Naive thymus-derived CD8-positive, alpha-beta T cell (primary cell): ENCODE measurements at places on chromosomes 6 and 20. TPM values are rescaled to one million over a fixed set of nuclear protein-coding genes. Genes with fewer than 3 reads are reported as not detected.
A peak's percentile ranks its signal among the peaks of the same experiment; 100 is the strongest.

The SNX5 gene
- total RNA-seq, result 56.9 TPM

DNA sequence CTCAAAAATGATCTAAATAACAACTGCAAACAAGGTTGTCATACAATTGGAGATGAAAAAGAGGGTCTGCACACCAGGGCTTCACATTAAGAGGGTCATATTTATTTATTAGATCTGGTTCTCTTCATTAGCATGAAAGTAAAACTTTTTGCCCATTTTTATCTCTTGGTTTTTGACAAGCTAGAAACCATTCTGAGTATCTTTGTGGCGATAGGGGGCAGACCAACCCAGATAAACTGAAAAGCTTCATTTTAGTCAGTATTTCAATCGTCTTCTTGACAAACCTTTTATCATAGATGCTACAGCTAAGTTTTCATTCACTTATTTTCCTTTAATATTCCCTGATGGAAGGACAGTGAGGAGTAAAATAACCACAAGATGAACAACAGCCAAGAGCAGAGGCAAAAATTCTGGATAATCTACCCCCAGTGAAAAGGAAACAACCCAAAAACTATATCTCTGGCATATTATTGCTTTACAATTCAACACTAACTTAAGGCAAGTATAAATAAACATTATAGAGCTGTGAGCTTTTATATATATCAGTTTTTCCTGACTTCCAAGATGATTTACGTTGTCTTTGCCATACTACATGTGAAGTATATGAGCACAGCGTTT, 45.2 kb downstream of the THEMIS start:
- peak; percentile 61 for DNase-seq

- DNase-seq, result no peak
Measured at GRCh38 chr6:14652536-14652935, 535.0 kb downstream of the CD83 start.

- peak; percentile 69 for DNase-seq
Measured at GRCh38 chr6:35259948-35260590, 534 bp downstream of the ZNF76 start.

DNA sequence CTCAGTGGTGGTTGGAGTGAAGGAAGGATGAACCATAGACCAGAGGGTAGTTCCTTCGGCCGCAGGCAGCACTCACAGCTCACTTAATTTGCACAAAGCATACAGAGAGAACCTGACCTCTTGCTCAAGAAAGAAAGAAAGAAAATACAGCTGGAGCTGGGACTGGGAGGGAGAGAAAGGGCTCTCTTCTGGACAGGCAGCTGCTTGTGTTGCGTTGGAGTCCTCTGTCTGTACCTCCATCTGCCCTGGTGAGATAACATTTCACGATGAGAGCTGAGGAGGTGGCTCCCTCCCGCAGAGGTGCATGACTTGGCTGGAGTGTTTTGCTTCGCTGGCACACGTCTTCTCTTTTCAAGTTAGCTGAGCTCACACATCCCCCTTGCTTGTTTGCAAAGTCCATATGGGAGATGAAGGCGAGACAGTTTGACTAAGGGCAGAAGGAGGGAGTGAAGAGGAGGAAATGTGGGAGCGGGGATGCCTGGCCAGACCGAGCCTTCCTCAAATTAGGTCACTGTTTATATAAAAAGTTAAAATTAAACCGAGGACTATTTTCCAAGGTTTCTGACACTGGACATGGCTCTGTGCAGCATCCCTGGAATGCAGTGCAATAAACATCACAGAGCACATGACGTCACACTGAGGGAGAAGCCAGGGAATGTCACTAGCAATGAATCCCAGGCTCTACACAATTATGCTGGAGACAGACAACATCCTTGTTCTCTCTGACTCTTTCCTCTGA, 359.4 kb downstream of the CD83 start:
- no peak for DNase-seq

GRCh38 chr20:16174311-16174710, 398.9 kb downstream of the KIF16B start:
- DNase-seq, result no peak

- DNase-seq, result no peak
Measured at GRCh38 chr6:43393602-43394001, 24.2 kb upstream of the ZNF318 start.
